Inflammatory macrophage (primary cell): ENCODE measurements at places on chromosomes 12 and 14.

GRCh38 chr12:57051011-57051410 is 1.1 kb upstream of the MYO1A start:
- no peak for DNase-seq

- no peak for DNase-seq
Observed at GRCh38 chr14:102481791-102482238, 27.8 kb downstream of the ANKRD9 start.

DNA sequence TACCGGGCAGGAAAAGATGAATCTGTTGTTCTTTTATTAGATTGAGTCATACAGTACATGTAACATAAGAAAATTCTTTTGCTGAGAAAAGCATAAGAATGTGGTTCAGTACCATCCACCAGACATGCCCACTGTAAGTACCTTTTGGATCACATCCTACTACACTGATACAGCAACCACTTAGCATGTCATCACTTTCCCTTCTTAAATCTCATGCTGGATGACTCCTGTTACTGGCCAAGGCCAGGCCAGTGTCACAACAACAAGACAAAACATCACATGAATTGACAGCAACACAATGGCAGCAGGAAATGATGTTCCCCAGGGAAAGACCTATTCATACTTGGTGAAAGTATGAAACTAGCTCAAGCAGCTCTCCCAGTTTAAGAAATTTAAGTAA is 46.4 kb downstream of the STXBP6 start:
- DNase-seq: no peak

- DNase-seq: no peak
Observed at GRCh38 chr14:54772451-54772881, 130.2 kb downstream of the GCH1 start.

DNA sequence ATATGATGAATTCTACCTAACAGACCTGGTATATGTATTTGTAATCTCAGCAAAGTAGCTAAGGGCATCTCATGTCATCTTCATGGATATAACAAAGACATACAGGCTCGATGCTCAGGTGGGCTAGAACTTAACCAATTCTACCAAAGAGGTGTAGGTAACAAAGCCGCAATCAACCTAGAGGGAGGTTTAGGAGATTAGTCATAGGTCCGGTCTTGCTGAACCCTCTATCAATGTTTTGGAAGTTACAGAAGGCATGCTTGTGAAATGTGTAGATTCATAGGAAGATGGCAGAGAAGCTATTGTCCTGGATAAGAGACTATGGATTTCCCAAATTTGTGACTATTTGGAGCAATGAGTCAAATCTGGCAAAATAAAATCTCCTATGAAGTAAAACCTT is 42.6 kb upstream of the SYCP3 start:
- no peak for DNase-seq
